A549 (cell line): ENCODE measurements at places on chromosomes 11 and 22.

DNA sequence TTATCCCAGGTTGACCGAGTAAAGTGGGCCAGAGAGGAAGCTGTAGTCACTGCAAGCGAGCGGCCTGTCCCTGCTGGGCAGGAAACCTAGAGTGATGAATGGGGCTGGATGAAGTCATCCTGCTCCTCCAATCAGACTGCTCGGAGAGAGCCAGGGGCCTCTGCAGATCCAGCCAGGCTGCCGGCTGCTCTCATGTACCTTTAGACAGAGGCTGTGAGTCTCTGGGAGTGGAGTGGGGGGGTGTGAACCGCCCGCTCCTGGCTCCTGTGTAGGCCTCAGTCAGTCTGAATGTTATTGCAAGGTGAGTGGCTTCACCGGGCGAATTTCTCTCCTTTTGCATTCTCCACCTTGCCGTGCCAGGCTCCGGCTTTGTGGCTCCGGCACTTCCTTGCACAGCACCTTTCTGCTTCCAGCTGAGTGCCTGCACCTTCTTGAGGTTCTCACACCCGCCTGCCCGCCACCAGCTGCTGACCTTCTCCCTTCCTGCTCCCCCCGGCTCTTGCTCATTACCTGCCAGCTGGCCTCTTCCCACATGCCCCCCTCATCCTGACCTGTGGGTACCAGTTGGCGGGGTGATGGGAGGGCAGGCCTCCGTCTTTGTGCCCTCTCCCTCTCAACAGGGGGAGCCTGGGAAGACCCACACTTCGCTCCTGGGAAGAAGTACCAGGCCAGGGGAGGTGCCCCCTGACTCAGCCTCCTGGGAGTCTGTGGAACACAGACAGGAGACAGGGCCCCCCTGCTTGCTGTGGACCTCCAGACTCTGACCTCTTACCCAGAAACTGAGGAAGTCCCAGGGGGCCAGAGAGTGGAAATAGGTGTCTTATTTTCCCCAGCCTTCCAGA is 79.9 kb downstream of the GRAMD1B start:
- DNase-seq = no peak

DNA sequence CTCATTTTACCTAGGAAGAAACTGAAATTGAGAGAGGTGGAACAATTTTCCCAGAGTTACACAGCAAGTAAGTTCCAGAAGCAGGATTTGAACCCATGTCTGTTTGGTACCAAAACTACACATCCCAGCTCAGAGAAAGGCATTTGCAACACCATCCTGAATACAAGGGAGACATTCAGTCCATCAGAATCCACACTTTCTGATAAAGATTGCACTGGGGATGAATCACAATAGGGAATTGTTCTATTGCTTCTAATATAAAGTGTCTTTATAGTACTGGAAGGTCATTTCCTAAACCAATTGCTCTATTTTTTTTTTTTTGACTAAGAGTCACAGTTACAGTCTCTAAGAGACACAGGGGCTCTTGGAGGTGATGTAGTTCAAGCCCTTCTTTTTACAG is 208.1 kb upstream of the CADM1 start:
- DNase-seq = no peak

DNA sequence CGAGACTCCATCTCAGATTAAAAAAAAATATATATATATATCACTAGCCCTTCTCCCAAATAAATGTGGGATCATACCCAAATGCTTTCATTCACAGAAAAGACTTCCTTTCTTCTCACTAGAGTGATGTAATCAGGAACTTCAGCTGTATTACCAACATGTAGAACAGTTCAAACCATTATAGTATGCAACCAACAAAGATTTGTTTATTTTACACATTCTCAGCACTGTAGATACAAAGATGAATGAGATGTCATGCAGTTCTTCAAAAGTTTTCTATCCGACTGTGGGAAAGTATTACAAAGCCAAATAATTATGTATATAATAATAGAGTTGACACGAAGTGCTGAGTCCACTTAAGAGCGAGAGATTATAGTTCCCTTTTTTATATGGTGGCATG is 22.2 kb upstream of the ZNF143 start:
- no peak for DNase-seq

- DNase-seq = no peak
Measured at GRCh38 chr11:125287491-125288210, 123.1 kb downstream of the PKNOX2 start.

- DNase-seq = no peak
Measured at GRCh38 chr11:75273411-75274391, 33.1 kb downstream of the TPBGL start.

DNA sequence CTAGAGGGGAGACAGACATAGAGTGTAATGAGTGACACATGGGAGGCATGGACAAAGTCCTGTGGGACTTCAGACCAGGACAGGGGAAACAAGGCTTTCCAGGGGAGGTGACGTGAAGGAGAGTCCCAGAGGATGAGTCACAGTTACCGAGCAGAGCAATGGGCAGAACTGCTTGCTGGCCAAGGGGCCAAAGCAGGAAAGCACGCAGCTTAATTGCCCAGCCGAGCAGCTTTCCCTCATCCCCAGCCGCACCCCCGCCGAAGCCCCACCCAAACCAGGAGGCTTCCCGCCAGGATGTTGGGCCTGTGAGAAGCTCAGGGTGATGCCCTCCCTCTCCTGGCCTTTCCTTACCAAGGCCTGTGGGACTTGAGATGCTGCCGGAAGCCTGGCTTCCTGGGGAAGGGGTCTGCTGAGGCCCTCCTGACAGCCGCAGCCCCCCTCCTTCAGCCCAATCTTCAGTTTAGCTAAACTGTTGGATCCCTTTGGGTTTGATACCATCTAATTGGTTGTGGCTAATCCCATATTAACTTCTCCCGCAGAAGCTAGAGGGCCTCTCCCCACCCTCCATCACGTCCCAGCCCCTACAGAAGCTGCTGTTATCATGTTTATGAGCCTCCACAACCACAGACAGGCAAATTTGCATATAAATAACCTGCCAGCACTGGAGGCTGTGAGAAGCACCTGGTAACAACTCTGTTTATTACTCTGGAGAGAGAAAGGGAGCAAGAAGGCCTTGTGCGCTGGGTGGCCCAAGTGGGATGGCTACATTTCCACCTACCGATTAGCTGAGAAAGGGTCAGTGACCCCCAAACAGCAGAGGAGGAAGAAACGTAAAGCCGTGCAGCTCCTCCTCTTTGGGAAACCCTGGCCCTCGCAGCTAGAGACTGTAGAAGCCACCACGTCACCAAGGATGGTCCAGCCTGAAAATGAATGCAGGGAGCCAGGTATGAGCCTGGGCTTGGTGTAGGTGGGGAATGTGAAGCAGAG is 80.0 kb downstream of the TRIM29 start:
- no peak for DNase-seq

- no peak for DNase-seq
Measured at GRCh38 chr22:31278626-31279326, 13.5 kb downstream of the PIK3IP1 start.
